ENCODE measurements at places on chromosomes 6 and 20. TPM values are rescaled to one million over a fixed set of nuclear protein-coding genes. Genes with fewer than 3 reads are reported as not detected.

- DNase-seq, result no peak
These were observed 102.7 kb downstream of the RNASET2 start for GRCh38 chr6:166853371-166854325.

- DNase-seq, result no peak
These were observed 85.5 kb upstream of the ZNF217 start for GRCh38 chr20:53678990-53679596.

The SLC22A2 gene
- not detected for total RNA-seq

DNA sequence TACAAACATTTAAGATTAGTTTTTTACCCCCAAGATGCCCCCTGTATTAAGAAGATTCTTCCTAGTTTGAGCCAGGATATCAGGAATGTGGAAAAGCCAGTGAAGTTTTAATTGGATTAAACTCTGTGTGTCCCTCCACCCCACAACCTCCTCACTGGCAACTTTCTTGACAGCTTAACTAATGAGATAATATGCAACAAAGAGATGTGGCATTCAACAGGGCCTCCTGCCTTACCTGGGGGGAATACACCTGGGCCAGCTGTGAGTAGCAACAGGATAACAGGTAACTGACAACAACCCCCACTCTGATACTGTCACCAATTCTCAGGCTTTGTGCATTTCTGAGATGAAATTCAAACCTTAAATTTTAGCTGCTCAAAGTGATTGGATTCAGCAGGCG lies 512.3 kb downstream of the TFAP2B start:
- DNase-seq, result no peak

- DNase-seq, result no peak
These were observed 13.1 kb downstream of the JAG1 start for GRCh38 chr20:10660661-10661060.

DNA sequence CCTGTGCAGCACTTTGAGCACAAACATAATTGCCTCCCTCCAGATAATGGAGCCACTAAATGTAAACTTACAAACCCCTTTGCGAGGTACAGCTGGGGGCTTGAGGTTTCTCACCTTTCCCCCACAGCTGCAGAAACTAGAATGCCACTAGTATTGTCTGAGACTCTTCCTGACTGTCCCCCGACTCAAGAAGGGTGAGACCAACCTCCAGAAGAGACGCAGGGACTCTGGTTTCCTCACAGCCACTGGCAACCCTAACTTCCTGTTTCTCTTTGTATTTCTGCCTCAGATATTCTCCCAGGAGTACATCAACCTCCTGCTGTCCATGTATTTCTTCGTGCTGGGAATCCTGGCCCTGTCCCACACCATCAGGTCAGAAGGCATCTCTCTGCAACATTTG lies 23.6 kb downstream of the HM13 start:
- no peak for DNase-seq

DNA sequence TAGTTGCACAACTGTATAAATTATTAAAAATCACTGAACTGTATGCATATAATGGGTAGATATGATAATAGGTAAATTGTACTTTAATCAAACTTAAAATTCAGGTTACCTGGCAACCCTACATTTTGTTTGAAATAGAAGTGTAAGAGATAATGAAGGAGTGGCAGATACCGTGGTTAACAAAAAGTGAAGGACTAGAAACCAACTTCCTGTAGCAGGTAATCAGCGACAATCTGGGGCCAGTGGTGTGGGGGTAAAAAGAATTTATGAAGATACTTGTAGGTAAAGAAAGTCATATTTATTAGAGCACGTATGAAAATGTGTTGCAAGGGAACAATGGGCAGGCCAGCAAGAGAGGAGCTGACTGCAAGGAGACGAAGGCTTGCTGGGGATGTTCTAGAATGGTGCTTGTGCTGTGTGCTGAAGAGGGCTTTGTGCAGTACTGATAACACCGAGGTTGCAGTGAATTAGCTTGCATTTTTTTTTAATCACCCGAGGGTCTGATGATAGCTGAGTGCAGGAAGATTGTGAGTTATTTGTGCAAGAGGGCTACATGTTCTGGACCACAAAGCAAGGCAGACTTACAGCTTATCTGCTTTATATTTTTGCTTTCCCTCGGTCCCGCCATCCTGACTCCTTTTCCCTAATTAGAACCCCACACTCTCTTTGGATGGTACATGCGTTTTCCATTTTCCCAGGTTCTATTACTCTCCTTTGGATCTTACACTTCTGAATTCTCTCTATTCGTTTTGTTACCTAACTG lies 4.6 kb upstream of the ENPP1 start:
- no peak for DNase-seq

DNA sequence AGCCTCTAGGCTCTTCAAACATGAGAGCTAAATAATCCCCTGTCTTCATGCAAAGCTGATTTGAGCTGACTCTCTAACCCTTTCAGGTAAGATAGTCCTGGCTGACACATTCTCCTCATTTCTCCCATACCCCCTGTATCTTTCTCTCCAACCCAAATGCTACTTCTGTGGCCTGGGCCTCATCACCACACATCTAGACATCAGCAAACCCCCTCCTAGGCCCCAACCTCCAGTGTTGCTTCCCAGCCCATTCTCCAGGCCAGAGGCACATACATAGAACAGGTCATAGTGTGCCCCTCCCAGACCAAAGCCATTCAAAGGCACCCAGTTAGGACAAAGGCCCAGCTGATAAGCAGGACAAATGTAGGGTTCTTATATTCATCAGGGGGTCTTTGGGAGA lies 84.9 kb downstream of the ANKRD60 start:
- no peak for DNase-seq
